Stimulated activated CD8-positive, alpha-beta memory T cell treated with anti-CD3 and anti-CD28 coated beads, Interleukin-2, amount 100 ng/mL, for 1 hour (primary cell): ENCODE measurements at places on chromosomes 6 and 20.

GRCh38 chr6:147459780-147460179 is 48.7 kb upstream of the SAMD5 start:
- no peak for DNase-seq

DNA sequence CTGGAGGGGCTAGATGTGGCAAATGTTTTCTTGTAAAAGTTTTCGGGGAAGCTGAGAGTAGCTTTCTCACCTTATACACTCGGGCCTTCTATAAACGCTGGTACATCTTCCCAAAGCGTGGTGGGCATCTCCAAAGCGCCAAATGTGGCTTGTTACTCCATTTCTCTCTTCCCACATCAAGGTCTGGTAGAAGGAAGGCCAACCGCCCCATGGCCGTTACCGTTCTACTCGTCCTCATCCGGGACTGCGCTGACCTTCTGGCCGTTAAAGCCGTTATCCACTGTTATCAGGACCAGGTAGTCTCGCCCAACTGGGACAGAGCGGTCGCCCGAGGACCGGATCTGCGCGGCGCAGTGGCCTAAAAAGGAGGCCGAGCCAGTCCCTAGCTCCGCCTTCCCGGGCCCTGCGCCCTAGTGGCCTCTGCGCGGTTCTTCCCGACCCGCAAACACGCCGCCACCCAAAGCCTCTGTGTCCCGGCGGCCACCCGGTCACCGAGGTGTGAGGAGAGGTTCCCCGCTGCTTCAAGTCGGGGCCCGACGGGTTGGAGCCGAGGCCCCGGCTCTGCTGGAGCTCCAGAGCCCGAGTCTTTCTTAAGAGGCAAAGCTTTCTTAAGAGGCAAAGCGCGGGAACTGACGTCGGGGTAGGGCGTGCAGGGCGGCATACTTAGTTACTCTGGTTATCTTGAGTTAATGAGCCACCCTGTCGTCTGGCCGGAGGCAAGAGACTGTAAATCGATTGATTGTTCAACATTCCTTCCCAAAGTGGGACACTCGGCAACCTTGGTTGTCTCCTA is 90.5 kb downstream of the GPX5 start:
- no peak for DNase-seq

- DNase-seq: no peak
Observed at GRCh38 chr6:84508981-84509380, 255.4 kb downstream of the TBX18 start.

GRCh38 chr6:91117550-91117949 is 530.7 kb upstream of the MAP3K7 start:
- no peak for DNase-seq

DNA sequence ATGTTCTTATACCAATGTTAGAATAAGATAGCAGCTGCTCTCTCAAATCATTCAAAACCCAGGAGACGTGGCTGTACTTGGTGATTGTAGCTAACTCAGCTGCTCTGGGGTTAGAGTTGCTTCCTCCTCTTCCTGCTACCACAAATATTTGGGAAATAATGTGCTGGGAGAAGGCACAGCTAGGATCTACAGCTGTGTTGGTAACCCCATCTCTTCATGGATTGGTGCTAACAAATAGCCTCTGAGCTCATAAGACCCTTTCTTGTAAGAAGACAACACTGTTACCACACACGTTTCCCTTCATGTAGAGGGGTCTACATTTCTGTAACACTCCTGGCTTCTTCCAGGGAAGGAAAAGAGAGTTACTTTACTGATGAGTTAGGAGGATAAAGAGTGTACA is 911.0 kb upstream of the CITED2 start:
- DNase-seq: no peak

DNA sequence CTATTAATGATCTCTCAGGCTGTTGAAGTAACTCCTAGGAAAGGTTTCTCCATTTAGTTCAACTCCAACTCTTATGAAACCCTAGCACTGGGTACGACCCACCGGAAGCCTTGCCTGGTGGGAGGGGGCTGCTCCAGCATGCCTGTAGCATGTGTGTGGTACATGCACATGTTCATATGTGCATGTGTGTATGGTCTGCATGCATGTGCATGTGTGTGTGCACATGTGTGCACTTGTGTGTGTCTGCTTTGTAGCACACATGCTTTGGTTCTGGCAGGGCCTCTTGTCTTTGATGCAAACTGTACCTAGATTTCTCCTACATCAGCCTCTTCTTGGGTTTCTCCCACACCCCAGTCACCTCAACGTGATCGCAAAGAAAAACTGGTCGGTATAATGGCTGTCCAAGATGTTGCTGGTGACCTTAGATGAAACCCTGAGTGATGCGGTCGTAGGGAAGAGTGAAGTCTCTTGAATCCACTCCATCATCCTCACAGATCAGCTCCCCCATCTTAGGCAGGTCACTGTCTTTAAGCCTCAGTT is 193.5 kb downstream of the MYLK4 start:
- DNase-seq: no peak

GRCh38 chr6:149132336-149132735 is 185.2 kb upstream of the TAB2 start:
- DNase-seq: no peak

DNA sequence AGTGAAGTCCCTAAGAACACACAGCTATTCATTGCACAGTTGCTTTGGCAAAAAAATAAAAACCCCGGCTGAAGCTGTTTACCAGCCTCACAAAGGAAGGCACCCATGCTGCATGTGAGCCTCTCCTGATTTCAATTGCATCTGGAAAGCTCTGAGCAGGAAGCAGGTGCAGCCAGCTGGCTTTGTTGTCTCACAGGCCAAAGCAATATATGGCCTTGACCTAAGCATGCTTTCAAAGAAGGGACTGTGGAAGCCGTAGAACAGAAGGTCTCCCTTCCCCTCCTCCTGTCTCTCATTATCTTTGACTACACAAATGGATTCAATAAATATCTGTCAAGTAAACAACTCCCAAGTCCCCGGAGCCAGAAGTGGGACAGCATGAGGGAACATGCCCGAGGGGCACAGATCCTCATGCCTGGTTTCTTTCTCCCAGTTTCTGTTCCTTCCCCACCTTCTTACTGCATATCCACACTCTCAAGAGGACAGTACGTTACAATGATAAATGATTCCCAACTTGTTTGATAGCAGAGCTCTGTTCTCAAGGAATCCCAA is 57.2 kb upstream of the PCSK2 start:
- no peak for DNase-seq

GRCh38 chr6:29489286-29489685 is 1.5 kb upstream of the MAS1L start:
- no peak for DNase-seq

GRCh38 chr6:117494283-117494682 is 11.8 kb downstream of the DCBLD1 start:
- DNase-seq: no peak

- no peak for DNase-seq
Observed at GRCh38 chr6:138970856-138971425, 17.1 kb downstream of the REPS1 start.

DNA sequence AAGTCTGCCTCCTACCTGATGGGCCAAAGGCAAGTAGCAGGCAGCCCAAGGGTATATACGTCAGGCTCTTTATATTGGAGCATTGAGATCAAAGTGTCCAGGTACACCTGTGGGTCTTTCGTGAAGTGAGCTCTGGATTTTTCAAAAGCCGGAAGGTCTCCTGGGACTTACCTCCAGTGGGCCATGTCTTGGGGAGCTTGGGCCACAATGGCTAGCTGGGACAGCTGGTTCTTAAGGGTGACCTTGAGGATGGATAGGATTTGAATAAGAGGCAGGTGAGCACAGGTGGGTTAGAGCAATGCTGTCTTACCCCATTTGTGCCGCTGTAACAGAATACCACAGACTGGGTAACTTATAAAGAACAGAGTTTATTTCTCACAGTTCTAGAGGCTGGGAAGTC is 153.4 kb downstream of the CDC5L start:
- no peak for DNase-seq

DNA sequence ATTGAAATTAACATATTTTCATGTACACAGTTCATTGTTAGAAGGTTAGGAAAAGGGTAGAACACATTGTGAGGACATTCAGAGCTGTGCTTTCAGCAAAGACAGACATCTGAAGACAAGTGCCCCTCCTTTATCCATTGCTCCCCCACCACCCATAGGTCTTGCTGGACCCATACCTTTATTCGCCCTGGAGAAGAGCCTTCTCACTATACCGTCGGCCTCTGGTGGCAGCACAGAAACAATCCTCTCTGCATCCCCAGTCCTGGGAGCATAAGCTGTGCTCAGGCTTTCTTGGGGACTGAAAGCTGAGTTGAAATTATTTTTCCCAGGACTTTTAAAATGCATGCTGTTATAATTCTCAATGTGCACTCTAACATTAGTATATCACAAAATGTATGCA is 372.3 kb downstream of the EPHA7 start:
- DNase-seq: no peak

- no peak for DNase-seq
Observed at GRCh38 chr6:97177905-97178304, 105.1 kb downstream of the MMS22L start.

- no peak for DNase-seq
Observed at GRCh38 chr20:21981597-21982344, 276.3 kb downstream of the PAX1 start.

GRCh38 chr6:159973951-159974350 is 5.1 kb downstream of the IGF2R start:
- no peak for DNase-seq

- no peak for DNase-seq
Observed at GRCh38 chr20:59144179-59144830, 19.3 kb upstream of the ZNF831 start.

- no peak for DNase-seq
Observed at GRCh38 chr6:30763618-30764489, 19.5 kb upstream of the IER3 start.

DNA sequence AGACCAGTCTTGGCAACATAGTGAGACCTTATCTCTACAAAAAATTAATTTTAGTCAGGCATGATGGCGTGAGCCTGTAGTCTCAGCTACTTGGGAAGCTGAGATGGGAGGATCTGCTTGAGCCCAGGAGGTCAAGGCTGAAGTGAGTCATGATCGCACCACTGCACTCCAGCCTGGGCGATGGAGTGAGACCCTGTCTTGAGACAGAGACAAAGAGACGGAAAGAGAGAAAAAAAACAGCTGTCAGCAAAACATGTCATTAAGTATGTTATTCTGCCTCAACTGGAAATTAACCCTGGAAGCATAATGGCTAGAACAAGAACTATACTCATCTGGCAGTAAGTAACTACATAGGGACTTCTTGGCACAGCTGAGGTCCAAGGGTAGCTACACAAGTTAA is 7.2 kb downstream of the MMS22L start:
- DNase-seq: no peak

DNA sequence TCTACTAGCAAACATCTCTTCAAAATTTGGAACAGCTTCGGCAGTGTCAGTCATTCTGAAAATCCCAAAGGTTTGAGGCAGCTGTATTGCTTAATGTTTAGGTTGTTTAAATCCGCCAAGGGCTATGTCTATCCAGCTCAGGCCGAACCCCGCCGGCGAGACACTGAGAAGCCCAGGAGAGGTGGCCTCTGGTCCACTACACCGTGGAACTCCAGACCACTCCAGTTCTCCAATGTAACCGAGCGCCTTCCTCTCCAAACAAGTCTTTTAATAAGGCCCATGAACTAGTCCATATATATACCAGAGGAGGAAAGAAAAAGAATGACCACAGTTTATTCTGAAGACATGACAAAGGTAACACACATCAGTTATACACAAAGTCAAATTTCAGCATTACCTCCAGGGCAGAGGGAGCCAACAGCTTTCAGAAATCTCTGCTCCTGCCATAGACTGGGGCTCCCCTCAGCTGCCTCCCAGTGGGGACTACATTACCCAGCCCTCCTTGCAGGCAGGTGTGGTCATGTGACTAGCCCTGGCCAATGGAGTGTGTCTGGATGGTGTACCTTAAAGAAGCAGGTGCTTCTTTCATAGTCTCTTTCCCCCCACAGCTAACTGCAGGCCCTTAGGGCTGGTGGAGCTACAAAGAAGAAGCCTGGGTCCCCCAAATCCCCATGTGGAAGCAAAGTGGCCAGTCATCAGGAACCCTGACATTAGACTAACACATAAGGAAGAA is at the start of gene RAMACL:
RAMACL (minus strand) TSS at position 255 of the 733 bp plus-strand sequence; CDS start at position 54, 201 bp downstream.
- DNase-seq: no peak

DNA sequence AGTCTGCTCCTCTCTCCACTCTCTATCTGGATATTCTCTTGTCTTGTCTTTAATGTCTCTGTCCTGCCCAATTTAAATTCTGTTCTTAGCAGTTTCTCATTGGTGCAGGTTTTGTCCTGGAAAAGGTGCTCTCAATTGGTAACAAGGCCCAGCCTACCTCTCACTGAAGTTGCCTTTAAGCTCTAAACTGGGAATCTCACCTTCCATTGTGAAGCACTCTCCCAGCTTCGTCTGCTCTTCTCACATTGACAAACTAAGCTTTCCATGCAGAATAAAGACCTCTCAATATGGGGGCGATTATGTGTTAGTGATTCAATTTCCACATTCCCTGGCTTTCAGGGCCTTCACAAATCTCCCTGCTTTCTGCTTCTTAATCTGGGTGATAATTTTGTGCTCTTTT is 1712.2 kb downstream of the GRIK2 start:
- DNase-seq: no peak

- no peak for DNase-seq
Observed at GRCh38 chr20:50593005-50593335, 82.8 kb downstream of the PTPN1 start.

DNA sequence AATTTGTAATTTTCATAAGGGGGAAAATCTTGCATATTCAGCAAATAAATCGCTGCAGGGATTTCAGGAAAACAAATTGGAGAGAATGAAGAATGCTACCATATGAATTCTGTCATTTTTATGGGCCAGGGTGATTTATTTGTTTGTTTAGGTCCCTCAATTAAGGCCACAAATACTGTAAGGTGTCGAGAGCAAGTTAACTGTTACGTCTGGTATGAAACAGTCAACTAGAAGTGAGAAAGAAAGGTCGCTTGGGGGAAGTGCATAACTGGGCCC is 166.9 kb upstream of the TSHZ2 start:
- no peak for DNase-seq

DNA sequence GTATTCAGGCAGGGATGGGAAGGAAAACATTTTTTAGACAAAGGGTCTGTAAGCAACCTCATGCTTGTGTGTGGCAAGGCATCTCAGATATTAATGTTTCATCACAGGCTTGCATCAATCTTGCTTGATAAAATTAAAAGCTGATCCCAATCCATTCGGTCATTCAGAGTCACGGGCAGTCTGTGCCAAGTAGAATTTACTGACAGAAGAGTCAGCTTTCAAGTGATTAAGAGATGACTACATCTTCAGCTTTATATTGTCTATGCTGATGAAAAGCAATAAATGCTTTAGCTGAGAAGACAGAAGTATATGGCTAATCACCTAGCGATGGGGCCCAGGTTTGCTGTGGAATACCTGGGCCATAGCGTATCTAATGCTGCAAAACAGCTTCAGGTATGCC is 3.5 kb downstream of the PLEKHG1 start:
- DNase-seq: no peak

GRCh38 chr6:151731313-151731712 is 76.2 kb upstream of the ESR1 start:
- no peak for DNase-seq

DNA sequence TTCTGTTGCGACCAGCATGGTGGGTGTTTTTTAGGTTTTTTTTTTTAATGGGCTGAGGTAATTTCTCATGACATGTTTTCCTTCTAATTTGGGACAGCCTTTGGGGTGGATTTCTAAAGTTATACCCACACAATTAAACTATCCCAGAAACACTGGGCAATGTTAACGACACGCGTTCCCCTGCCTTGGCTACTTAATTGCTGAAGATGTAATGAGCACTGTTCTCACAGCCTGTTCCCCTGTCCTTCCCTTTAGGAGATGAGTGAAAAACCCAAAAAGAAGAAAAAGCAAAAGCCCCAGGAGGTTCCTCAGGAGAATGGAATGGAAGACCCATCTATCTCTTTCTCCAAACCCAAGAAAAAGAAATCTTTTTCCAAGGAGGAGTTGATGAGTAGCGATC is 5.2 kb downstream of the NOP56 start:
- DNase-seq: no peak

GRCh38 chr6:23870496-23870895 is 255.5 kb upstream of the NRSN1 start:
- DNase-seq: no peak
